ENCODE measurements at places on chromosomes 7 and 10. TPM values are rescaled to one million over a fixed set of nuclear protein-coding genes. Genes with fewer than 3 reads are reported as not detected.

DNA sequence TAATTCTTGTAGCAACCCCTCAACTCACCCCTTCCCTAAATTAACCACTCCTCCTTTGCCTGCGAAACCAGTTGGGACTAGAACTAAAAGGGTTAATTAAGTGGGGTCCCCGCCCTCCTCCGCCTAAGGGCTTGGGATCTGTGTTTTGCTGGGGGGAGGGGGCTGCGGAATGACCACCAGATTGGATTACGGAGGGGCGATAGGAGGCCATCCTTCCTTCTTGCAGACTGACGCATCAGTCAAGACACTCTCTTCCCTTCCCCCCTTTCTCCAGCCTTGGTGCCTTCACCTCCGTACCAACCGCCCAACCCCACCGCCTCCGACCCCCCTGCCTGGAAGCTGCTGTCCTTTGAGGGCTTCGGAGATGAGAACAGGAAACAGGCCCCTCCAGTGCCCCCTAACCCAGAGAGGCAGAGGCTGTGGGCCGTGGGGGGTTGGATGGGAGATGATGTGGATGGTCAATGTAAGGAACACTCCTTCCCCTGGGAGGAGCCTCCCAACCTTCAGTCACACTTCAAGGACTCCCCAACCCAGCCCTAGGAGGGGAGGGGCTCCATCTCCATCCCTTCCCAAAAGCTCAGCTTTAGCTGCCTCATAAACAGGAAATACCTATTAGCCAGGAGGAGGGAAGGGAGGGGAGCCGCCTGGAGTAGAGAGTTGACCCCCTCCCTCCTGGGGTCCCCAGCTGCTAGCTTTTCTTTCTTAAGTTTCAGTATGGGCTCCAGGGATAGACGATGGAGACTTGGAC lies 997 bp upstream of the LDB1 start:
- peak; percentile 29 for DNase-seq

TEX47 gene
- not detected for total RNA-seq

MCU gene
- total RNA-seq = 22.0 TPM

GPR15LG gene
- total RNA-seq = not detected

GRCh38 chr7:41695661-41696322 lies 7.1 kb downstream of the INHBA start:
- no peak for DNase-seq

GRCh38 chr10:71632896-71633600 lies 86.5 kb downstream of the C10orf105 start:
- DNase-seq = no peak

DNA sequence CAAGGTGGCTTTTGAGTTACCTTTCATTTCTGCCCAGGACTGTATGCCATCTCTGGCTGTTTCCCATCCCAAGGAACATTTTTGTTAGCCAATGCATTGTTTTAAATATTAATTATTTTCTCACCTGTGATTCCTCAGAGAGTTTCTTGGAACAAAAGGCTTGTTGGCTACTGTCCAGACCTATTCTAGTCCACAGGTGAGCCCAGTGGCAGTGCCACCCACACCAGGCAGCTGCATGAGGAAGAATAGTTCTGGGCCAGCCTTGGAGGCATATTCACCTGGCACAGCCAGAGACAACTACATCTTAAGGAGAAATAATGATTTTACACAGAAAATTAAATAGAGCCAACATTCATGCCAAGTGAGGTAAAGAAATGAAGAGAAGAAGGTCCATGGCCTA lies 123.9 kb downstream of the C1GALT1 start:
- no peak for DNase-seq

TLX1 gene
- not detected for total RNA-seq

DNA sequence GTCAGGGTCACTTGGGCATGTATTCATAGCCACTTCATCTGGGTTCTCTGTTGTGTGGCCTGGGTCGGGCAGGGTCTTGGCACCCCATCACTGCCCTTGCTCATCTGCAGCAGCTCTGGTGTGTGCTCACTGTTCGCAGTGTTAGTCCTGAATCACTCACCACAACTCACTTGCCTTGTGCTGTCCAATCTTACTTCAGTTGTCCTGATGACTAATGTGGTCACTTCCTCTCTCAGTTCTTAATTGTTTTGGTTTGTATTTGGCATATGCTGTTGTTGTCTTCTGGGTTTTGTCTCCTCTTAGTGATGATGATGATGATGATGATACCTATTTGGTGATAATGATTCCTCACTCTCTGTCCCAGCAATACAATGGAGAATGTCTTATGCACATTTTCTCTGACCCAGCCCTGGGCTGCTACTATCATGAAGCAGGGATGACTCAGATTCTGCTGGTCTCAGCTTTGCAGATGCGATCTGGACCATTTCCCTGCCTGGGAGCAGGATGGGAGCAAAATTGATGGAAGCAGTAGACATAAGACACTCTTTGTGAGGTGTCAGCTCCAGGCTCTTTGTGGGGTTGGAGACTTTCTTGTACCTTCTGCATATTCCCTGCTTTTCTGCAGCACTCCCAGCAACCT lies 17.0 kb downstream of the ADRA2A start:
- no peak for DNase-seq

DNA sequence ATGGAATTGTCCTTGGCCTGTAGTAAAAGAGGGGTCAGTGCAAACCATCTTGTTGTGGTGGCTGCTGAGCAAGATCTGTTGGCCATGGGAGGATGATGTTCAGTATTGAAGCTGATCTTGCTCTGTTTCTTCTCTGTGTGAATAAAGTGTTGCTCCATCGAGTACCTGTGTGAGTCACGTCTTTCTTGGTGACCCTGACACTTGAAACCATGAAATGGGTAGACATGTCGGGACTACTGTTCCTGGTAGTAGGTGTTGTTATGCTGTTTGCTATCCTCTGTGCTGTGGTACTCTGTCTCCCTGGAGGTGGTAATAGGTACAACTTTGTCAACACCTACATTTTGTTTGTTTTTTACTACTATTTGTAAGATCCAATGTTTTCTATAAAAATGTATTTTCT lies 330.6 kb downstream of the MDFIC start:
- DNase-seq = no peak

DNA sequence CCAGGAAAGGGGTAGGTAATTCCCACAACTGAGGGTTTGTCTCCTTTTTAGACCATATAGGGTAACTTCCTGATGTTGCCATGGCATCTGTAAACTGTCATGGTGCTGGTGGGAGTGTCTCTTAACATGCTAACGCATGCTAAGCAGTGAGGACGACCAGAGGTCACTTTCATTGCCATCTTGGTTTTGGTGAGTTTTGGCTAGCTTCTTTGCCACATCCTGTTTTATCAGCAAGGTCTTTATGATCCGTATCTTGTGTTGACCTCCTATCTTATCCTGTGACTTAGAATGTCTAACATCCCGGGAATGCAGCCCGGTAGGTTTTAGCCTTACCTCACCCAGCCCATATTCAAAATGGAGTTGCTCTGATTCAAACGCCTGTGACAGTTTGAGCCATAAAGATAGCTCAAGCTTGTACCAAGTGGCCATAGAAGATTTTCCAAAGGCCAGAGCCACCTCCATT lies 176.0 kb upstream of the NAMPT start:
- no peak for DNase-seq

DNA sequence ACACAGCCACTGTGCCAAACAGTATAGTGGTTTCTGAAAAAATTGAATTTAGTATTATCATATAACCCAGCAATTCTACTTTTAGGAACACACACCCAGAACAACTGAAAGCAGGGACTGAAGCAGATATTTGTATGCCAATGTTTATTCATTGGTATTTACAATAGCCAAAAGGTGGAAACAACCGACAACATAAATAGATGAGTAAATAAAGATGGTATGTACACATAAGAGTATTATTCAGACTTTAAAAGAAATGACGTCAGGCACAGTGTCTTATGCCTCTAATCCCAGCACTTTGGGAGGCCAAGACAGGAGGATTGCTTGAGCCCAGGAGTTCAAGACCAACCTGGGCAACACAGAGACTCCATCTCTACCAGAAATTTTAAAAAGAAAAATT lies 7.2 kb downstream of the CDCA7L start:
- no peak for DNase-seq

CFAP69 gene
- total RNA-seq = 0.85 TPM

GRCh38 chr7:111076205-111076604 lies 14.7 kb upstream of the LRRN3 start:
- no peak for DNase-seq

- no peak for DNase-seq
Observed at GRCh38 chr10:30396698-30397097, 37.3 kb upstream of the MAP3K8 start.

GRCh38 chr7:46568420-46569132 lies 647.5 kb upstream of the IGFBP3 start:
- DNase-seq = no peak

GRCh38 chr7:4015996-4016395 lies 666.1 kb upstream of the FOXK1 start:
- DNase-seq = no peak

DNA sequence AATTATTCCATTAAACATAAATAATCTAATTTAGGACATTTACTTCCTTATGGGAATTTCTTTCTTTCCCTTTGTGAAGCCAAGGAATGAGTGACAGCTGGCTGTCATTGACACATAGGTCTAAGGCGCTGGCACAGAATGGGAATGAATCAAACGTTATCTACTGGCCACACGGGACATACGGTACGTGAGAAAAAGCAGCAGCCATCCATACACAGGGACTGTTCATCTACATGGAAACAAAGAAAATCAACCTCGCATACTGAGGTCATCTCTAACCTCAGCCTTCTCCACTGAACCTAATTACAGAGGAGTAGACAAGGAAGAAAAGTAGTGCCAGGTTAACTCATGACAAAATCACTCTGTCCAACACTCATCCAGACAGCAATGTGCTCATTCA lies 126.3 kb upstream of the PTN start:
- no peak for DNase-seq

- DNase-seq = no peak
Observed at GRCh38 chr10:119306514-119306951, 99.2 kb downstream of the GRK5 start.

LRMDA gene
- 0.96 TPM for total RNA-seq

MASTL gene
- 11.8 TPM for total RNA-seq

- DNase-seq = peak; percentile 54
Observed at GRCh38 chr10:21519941-21520436, 5.5 kb downstream of the SKIDA1 start.

TMEM236 gene
- total RNA-seq = not detected

BICC1 gene
- total RNA-seq = 9.3 TPM

PSAP gene
- total RNA-seq = 653 TPM

GCK gene
- total RNA-seq = 2.7 TPM

LLCFC1 gene
- total RNA-seq = not detected

BLNK gene
- total RNA-seq = not detected

- no peak for DNase-seq
Observed at GRCh38 chr7:92631067-92631849, 41.1 kb upstream of the FAM133B start.

GRCh38 chr7:46600340-46600739 lies 679.3 kb upstream of the IGFBP3 start:
- DNase-seq = no peak

DNA sequence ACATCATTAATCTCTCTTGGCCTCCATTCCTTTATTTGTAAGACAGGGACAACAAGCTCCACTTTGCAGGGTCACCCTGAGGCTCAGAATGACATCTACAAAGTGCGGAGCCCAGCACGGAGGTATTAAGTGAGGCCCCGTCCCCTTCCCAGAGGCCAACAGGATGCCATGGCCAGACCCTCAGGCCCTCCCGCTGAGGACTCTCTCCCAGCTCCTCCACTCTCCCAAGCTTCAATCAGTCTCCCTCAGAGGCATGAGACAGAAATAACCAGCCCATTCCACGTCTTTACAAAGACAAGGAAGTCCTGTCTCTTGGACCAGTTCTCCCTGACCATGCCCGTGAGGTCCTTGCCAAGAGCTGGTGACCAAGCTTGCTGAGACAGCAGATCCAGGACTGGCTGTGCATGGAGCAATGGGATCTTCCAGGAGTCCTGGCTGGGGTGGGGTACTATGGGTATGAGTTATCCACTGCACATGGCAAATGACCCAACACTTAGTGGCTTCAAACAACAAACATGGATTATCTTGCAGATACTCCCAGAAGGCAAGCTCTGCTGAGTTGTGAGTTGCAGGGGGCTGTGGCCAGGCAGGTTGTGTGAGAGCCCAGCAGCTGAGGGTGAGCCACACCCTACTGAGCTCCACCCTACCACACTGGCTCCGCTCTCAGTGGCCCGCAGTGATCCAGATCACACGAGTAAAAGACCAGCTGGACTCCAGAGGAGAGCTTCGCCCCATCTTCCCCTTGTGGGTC lies 4.3 kb upstream of the PPIF start:
- DNase-seq = no peak

GIMAP4 gene
- total RNA-seq = 29.5 TPM

- DNase-seq = no peak
Observed at GRCh38 chr7:156816943-156817572, 75.9 kb downstream of the LMBR1 start.

DNA sequence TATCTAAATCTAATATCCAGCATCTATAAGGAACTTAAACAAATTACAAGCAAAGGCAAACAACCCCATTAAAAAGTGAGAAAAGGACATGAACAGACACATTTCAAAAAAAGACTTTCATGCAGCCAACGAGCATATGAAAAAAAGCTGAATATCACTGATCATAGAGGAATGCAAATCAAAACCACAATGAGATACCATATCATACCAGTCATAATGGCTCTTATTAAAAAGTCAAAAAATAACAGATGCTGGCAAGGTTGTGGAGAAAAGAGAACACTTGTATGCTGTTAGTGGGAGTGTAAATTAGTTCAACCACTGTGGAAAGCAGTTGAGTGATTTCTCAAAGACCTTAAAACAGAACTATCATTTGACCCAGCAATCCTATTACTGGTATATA lies 334.4 kb upstream of the CACNA2D1 start:
- DNase-seq = no peak

GDF2 gene
- 0.21 TPM for total RNA-seq

- no peak for DNase-seq
Observed at GRCh38 chr7:140195859-140196258, 19.1 kb upstream of the KDM7A start.

CPVL gene
- total RNA-seq = 15.2 TPM

DNA sequence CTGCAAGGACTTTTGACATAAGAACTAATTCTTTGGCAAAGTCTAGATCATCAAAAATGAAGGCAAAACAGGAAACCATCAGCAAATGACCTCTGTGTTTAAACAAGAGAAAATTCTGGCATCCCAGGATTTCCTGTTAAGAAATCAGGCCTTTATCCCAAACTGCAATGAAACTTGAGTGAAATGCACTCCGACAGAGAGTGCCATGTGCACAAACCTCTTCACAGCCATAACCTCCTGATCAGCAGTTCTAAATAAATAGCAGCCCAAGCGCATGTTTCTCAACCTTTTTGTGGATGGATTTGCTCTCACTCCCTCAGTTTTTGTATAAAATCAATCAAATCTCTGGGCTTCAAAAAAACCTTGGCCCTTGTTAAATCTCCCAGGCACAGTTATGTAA lies 107.7 kb upstream of the EEPD1 start:
- no peak for DNase-seq

- no peak for DNase-seq
Observed at GRCh38 chr10:124233546-124234138, 140.2 kb upstream of the CHST15 start.

DNA sequence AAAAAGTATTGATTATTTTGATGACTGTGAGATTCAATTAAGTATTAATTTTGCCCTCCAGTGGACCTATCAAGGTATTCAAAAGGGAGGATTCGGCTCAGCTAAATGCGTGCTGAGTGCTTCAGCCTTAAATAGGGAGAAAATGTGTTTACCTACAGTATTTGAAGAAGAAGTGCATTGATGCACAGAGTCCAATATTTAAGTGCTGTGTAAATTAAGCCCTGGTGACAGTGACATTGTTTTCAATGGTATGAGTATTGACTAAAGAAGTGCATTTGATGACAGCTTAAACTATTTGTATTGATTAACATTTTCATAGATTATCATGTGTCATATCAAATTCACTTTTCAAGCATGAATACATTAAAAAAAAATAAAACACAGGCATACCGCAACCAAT lies 106.6 kb downstream of the POU6F2 start:
- DNase-seq = no peak

NME8 gene
- 0.96 TPM for total RNA-seq
